NCI-H187 treated with DMSO at 0.1 percent for 48 hours (cell line): ENCODE measurements at places on chromosomes 1 and 21.

DNA sequence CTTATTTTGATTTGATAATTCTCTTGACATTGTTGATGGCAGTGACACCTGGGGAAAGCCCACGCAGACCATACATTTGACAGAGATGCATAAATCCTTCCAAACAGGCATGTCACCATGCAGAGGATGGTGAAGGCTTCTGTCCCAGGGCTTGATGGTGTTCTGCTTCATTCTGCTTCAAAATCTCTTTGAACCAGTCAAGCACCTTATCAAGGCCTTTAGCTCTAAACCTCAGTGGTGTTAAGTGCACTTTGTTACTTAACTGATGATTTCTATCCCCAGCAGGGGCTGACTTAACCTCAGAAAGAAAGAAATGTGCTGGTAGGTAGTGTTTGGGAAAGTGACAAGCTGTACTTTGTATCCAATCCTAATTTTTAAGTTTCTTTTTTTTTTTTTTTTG lies 81.1 kb downstream of the RRAGC start:
- no peak for DNase-seq

- no peak for DNase-seq
These were observed 25.7 kb downstream of the PMVK start for GRCh38 chr1:154910851-154911250.

GRCh38 chr1:223016381-223016780 lies 126.7 kb downstream of the TLR5 start:
- DNase-seq: no peak

DNA sequence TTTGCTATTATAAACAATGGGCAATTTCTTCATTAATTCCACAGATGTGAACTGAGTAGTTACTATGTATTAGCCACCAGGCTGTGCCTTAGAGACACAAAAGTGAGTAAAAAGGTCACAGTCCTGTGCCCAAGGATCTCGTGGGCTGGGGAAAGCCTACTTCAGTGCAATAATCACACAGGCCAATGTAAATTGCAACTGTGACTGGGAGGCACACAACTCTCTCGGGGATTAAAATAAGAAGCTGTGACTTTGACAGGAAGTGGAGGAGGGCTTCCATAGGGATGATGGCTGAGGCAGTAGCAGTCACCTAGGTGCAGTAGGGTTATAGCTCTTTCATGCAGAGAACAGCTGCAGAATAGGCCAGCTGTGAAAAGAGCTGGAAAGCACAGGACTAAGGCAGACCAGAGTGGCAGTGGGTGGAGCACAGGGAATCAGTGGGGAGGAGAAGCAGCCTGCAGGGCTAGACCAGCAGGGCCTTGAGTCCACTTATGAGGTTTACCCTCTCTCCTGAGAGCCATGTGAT lies 121.9 kb downstream of the MAB21L3 start:
- DNase-seq: no peak

DNA sequence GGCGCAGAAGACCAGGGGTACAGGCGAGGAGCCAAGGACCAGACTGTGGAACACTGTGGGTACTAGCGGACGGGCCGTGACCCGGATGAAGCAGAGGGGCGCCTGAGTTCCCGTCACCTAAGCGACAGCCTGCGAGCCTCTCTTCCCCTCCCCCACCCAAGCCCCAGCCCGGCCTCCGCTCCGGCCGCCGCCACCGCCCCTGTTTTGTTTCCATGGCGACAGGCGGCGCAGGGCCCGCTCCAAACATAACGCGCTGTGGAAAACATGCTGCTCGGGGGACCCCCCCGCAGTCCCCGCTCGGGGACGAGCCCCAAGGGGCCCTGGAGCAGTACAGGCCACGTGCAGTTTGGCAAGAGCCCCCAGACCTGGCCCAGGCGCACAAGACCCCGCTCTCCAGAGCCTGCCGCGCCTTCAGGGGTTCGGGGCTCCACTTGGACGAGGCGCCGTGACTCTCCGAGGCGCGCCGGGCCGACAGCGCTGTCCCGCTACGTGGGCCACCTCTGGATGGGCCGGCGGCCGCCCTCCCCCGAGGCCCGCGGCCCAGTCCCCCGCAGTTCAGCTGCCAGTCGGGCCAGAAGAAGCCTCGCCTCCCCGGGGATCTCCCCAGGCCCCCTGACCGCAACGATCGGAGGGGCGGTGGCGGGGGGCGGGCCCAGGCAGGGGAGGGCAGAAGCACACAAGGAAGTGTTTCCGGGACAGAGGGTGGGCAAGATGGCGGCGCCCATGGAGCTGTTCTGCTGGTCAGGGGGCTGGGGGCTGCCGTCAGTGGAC lies at the start of gene MTX1:
Gene MTX1 (plus strand): TSS at position 155 of the 771 bp plus-strand sequence. CDS start 110 bp downstream, at position 265.
- DNase-seq: peak; percentile 69

- no peak for DNase-seq
These were observed 51.3 kb upstream of the PLA2G2C start for GRCh38 chr1:20237646-20238045.

DNA sequence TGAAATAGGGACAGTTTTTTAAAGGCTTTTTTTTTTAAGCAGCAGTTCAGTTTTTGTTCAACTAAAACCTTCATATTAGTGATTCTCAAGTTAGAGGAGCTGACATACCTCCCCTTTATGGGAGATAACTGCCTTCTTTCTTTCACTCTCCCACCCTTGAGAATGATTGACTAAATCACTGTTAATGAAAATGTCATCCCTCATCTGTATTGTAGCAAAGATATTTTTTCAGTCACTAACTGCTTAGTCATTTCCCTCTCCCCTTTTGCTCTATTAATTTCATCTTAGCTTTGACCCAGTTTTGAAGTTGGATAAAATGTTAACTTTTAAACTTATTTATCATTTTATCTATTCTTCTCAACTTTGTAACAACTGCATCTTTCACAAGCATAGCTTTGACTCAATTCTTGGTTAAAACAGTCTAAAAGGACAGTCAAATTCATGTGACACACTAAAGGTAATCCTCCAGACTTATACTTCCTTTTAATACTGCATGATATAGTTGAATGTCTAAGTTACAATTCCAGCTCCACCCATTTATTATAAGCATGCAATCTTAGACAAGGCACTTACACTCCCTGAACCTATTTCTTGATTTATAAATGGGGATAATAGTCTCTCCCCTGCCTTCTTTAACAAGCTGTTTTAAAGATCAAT lies 17.1 kb downstream of the CAPZA1 start:
- DNase-seq: no peak

GRCh38 chr1:38818175-38818976 lies 41.2 kb downstream of the RRAGC start:
- no peak for DNase-seq

GRCh38 chr1:26368486-26368885 lies 4.1 kb downstream of the ZNF683 start:
- DNase-seq: no peak

- DNase-seq: no peak
These were observed 29.4 kb downstream of the OLFML2B start for GRCh38 chr1:161994175-161994668.

DNA sequence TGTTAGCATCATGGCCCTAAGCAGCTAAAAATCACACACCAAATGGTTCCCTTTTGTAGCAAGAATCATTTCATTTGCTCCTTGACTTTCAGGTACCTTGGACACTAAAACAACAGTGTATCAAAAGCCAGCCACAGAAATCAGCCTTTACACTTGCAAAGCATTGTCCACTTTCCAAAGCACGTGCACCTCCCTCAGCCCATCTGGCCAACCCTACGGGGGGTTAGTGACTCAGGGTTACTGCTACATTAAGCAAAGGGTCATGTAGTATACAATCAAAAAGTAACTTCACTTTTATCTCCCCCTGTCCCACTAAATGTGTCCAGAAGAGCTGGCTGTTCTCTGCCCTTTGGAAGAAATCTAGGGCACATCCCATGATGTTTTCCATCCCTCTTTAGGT lies 149.7 kb downstream of the HIVEP3 start:
- DNase-seq: no peak

GRCh38 chr1:34774957-34775356 lies 6.1 kb upstream of the GJB3 start:
- no peak for DNase-seq

DNA sequence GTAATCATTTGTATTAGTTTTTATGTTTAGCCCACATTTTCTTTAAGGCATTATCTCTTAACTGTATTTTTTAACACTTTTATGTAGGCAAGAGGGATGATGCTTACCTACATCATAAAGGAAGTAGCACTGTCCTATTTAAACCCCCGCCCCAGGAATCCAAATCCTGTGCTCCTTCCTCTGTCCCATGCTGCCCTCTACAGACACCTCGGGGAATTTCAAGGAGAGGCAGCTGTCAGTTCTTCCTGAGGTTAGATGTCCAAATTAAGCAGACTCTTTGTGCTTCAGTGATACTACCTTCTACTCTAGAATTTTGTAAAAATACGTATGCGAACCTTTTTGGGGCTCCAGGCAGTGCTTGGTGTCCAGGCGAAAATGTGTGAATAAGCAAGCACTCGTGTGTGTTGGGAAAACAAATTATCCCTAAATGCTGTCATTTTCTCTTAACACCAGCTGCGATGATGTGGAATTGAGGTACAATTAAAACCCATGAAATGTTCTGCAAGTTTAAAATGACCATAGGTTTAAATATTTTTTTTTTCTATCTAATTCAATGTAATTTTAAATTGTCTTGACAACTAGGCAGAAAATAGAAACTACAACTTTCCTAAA lies 19.2 kb downstream of the CRCT1 start:
- DNase-seq: no peak

DNA sequence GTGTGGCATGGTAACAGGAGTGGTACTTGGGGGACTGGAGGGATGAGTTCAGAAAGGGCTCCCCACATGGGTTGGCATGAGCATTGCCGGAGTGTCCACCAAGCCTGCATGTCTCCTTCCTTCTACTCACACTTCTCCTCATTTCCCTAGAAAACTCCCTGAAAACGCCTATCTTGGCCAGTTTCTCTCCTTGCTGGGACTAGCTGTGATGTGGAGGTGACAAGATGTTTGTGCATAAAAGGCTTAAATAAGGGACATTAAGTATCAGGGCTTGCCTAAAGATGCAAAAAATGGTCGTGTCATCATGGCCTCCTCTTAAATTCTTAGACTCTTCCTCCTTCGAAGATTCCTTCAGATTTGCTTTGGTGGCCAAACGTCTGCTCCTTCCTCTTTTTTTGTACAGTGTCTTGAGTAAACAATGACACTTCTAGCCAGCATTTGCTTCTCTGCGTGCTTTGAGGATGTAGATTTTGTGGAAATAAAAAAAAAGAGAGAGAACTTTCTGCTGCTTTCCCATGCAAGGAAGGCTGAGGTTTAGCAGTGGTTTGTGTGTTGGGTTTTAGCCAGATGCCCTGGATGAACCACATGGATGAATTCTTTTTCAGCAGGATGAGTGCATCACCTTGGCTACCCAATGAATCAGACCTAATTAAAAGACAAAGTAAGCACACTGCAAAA lies 239.1 kb upstream of the IRF2BP2 start:
- DNase-seq: no peak

DNA sequence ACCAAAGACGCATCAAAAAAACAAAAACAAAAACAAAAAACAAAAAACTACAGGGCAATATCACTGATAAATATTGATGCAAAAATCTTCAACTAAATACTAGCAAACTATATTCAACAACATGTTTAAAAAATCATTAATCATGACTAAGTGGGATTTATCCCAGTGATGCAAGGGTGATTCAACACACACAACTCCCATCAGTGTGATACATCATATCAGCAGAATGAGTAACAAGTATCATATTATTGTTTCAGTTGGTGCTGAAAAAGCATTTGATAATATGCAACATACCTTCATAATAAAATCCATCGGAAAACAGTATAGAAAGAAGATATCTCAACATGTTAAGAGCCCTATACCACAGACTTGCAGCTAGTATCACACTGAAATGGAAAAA lies 953.0 kb downstream of the AMY1C start:
- no peak for DNase-seq

- no peak for DNase-seq
These were observed 2.9 kb downstream of the PADI3 start for GRCh38 chr1:17251701-17252376.

DNA sequence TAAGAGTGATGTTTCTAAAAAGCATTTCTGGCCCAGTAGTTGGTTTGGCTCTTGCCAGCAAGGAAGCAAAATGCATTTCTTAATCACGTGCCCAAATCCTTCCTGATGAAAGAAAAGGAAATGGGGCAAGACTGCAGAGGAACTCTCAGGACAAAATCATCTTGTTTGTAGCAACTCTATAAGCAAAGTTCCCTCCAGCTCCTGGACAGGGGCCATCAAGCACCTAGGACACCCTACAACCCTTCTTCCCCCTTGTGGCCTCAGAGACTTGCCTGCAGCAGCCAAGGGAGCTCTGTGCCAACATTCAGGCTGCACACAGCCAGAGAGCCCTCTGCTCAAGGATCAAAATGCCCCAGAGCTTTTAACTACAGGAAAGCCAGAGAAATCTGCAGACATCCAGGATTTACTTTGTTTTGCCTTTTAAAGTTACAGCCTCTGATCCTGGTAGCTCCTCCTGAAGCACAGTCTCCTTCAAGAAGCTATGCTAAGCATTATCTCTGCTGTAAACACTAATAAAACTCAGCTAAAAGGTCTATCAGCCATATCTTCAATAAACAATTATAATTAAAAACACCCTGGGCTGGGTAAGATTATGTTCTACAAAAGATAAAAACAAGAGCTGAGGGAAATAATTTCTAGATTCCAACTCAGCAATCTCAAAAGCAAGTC lies 105.0 kb downstream of the KIAA0319L start:
- DNase-seq: no peak

DNA sequence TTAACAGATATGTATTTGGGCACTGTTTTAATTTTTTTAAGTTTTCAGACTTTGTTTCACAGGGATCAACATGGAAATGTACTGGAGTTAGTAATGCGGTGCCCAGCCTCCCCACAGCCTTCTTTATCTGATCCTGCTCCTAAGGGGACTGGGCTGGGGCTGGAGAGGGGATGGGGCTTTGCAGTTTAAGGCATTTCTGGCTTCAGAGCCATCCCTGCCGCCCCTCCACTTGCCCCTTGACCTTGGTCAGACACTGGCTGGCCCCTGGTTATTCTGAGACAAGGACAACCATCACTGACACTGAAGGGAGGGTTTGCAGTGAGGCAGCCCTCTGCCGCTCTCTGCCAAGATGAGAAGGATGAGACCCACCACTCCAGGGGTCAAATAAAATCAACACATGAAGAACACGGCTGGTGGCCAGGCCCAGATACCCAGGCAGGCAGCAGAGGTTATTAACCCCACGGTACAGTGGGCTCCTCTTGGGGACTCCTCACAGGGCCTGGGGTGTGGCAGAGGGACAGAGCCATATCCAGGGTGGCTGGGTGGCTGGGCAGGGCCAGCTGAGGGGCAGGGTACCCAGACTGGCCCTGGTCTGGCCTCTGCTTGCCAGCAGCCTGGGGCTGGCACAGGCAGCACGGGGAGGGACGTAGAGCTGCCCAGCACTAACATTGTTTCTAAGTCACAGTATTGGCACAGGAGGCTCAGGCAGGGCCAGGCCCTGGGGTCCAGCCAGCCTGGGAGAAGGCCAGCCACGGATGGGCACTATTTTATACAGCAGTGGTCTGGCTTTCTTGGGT lies 7.2 kb upstream of the UBE2U start:
- DNase-seq: no peak

DNA sequence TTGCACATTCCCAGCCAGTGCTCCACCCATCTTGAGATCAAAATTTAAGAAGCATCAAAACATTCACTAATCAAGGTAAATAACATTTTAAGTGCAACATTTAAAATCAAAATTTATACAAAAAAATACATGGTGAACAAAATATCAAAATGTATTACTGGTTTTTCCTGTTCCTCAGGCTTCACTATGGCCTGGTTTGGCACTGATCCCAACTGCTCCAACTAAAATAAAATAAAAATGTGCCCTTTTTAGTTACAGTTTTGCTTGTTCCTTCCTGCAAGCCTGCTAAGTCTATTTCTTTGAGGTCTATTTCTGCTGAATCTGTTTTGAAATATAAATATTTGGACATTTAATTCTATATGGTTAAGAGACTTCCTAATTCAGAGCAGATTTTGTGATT lies 54.9 kb downstream of the ADAMTS1 start:
- DNase-seq: no peak

- DNase-seq: no peak
These were observed 5.4 kb upstream of the TSNAX start for GRCh38 chr1:231522931-231523642.
